Upper lobe of left lung (tissue), 6 donors: ENCODE measurements at places on chromosomes 11 and 22. TPM values are rescaled to one million over a fixed set of nuclear protein-coding genes. Genes with fewer than 3 reads are reported as not detected.

- no peak for DNase-seq
Observed at GRCh38 chr11:83220260-83220659, 26.7 kb downstream of the ANKRD42 start.

The UCP3 gene
- total RNA-seq: 1.2 TPM

The HEPN1 gene
- total RNA-seq: not detected

GRCh38 chr11:112226831-112227401, 688 bp downstream of the PTS start:
- no peak for DNase-seq

DNA sequence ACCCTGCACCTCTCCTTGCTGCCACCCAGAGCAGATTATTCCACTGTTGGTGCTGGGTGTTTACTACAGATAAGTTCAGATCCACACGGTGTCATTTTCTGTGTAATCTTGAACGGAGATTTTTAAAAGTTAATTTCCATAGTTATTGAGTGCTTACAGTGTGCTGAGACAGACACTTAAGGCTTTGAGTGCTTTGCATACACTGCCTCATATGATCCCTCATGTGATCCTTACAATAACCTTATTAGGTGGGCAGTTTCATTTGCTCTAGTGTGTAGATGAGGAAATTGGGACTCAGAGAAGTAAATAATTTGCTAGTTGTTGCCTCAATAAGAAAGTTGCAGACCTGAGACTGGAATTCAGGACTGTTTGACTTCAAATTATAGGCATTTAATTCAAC, 32.3 kb upstream of the ME3 start:
- DNase-seq: no peak

The SYT7 gene
- 7.3 TPM for total RNA-seq

The APOBEC3F gene
- total RNA-seq: 11.5 TPM

GRCh38 chr11:8963569-8964323, 496 bp downstream of the TMEM9B start:
- peak; percentile 91 for DNase-seq
